ENCODE measurements at places on chromosomes 13 and 19.

- DNase-seq: no peak
Observed at GRCh38 chr13:45349438-45349837, 8.5 kb upstream of the TPT1 start.

DNA sequence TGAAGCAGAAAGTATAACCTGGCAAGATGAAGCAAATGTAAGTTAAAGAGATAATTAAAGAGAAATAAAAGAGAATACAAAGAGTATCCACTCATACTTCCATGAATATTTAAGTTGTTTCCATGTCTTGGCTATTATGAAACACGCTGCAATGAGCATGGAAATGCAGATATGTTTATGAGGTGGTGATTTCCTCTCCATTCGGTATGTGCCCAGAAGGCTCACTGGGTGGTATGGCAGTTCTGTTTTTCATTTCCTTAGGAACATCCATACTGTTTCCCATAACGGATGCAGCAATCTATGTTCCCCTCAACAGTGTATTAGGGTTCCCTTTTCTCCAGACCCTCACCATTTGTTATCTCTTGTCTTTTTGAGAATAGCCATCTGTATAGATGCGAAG is 272.6 kb upstream of the SOX21 start:
- no peak for DNase-seq

DNA sequence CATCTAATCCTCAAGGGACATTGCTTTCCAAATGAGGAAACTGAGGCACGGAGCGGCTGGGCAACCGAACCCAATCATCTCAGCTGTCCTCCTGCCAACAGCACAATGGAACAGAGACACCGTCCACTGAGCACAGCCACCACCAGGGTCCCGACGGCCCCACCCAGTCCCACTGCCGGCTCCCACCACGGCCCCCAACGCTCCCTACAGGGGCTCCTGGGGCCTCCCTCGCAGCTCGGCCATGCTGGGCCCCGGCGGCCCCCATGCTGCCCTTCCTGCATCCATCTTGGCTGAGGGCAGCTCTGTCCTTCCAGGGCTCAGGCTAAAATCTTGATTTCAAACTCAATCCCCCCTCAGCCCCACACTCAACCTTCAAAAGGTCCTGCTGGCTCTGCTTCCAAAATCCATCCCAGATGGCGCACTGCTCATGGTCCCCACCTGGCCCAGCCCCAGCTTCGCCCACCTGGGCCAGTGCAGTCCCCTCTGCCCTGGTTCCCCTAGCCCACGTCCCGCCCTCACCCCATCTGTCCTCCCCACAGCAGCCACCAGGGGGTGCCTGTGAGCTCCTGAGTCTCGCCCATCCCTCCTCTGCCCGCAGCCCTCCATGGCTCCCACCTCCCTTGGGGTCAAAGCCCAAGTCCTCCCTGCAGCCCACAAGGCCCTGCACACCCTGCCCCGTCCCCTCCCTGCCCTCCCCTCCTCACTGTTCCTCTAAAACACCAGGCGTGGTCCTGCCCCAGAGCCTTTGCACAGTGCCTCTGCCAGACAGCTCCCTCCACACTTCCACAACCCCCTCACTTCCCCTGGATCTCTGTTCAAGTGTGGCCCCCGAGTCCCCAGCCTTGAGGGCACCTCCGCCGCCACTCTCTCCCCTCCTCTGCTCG is 7.9 kb downstream of the PIP5K1C start:
- peak; percentile 46 for DNase-seq

- DNase-seq: no peak
Observed at GRCh38 chr13:31495336-31495735, 244.0 kb upstream of the RXFP2 start.

GRCh38 chr19:50777261-50777660 is 7.0 kb downstream of the GPR32 start:
- no peak for DNase-seq

Data from AG20443 (cell line).